ENCODE measurements at places on chromosomes 16 and 17.

GRCh38 chr16:6687593-6687992 lies 645.1 kb upstream of the RBFOX1 start:
- no peak for DNase-seq

GRCh38 chr17:79658811-79659207 lies 48.0 kb upstream of the RBFOX3 start:
- peak; percentile 24 for DNase-seq

DNA sequence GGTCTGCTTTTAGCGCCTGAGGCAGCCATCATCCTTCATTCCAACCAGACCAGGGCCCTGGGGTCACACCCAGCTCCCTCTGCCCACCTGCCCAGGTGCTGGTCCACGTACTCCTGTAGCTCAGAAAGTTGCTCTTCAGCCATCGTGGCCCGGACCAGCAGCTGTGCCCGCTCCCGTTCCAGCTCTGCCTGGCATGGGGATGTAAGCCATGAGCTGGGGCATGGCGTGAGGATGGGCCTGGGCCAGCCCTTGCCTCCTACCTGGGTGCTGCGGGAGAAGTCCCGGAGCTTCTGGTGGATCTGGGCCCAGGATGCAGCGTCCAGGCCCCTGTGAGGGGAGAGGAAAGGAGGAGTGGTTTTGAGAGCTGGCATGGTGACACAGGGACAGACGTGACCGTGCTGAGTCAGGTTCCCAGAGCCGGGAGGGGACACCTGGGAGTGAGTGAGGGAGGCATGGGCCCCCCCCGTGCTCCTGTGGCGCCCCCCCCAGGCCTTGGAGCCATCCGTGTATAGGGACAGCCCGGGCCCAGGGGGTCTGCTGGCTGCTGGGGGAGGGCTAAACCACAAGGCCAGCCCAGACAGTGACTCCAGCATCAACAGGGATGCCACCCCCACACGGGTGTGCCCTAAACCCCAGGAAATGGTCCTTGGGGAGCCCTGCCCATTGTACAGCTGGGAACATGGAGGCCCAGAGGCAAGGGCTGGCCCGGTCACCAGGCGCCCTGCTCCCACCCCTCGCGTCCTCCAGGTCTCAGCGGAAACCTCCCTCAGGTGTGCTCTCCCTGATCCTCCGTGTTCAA lies 2.1 kb downstream of the ANTKMT start:
- DNase-seq = no peak

GRCh38 chr17:7823581-7824001 lies 10.4 kb upstream of the KDM6B start:
- no peak for DNase-seq

DNA sequence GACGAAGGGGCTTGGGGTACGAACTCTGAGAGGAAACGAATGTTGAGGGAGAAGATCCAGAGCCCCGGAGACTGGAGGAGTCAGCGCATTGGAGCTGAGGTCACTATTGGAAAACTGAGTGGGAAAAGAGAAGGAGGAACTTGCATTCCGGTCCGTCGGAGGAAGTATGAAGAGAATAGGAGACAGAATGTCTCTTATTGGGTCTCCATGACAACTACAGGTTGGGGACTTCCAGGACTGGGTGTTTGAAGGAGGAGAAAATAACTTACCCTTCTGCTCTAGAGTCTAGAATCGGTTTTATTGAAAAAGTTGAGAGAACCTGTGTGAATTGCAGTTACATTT lies 537 bp downstream of the GOSR1 start:
- peak; percentile 78 for DNase-seq

DNA sequence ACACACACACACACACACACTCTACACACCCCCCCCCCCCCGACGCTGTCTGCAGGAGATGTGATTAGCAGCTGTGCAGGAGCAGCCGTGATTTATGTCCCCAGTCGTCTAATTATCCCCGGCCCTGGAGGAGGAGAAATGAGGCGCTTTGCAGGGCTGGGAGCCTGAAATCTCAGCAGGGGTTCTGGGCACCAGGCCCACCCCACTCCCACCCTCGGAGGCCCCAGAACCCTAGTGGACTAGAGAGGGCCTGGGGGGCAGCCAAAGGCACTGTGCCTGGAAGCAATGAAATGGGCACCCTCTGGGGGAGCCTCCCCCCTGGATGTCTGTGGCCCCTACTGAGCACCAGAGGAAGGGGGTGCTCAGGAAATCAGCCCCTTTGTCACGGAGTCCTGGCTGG lies 134.2 kb upstream of the CIBAR2 start:
- DNase-seq = no peak

GRCh38 chr17:56317351-56318208 lies 164.3 kb downstream of the ANKFN1 start:
- no peak for DNase-seq

GRCh38 chr17:17940441-17940911 lies 31.7 kb downstream of the TOM1L2 start:
- DNase-seq = peak; percentile 48

DNA sequence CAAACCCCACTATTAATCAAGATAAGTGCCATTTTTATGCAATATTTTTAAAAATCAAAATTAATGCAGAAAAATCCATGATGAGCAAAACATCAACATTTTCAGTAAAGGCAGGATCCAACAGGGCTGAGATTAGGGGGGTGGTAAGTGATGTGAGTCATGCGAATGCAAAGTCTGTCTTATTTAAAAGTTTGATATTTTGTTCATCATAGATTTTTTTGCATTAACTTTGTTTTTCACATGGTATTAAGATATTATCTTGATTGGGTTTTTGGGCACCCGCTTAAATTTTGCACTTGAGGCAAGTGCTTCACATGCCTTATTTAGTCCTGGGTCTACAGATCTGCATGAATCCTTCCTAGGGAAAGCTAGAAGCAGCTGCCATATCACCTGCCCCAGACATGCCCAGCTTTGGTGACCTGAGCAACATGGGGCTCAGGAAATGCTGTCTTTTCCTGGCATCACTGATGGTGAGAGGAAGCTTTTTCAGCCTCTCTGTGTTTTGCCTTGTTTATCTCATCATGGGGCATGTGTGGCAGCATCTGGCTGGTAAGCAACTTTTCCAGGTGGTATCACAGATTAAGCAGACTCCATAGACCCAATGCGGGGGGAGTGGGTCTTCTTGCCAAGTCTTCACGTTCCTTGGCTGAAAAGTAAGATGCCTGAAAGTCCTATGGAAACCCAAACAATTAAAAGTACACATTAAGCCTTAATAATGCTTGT lies 57.6 kb upstream of the NFAT5 start:
- DNase-seq = no peak

- no peak for DNase-seq
These were observed 8.2 kb downstream of the ARHGEF15 start for GRCh38 chr17:8318010-8318935.

GRCh38 chr17:42683407-42684034 lies 1.2 kb downstream of the CNTNAP1 start:
- peak; percentile 15 for DNase-seq

GRCh38 chr16:85365120-85365519 lies 248.0 kb upstream of the GSE1 start:
- peak; percentile 46 for DNase-seq

- DNase-seq = no peak
These were observed 74.2 kb downstream of the MRC2 start for GRCh38 chr17:62701706-62702085.

GRCh38 chr17:29615492-29616299 lies 7.0 kb downstream of the CORO6 start:
- DNase-seq = peak; percentile 85

- no peak for DNase-seq
These were observed 136.1 kb downstream of the RAB11FIP4 start for GRCh38 chr17:31527606-31528005.

- DNase-seq = no peak
These were observed 16.0 kb downstream of the CAPN15 start for GRCh38 chr16:543301-544164.

- peak; percentile 88 for DNase-seq
These were observed 99.9 kb upstream of the CORO6 start for GRCh38 chr17:29722411-29723198.

- DNase-seq = peak; percentile 23
These were observed 164.0 kb upstream of the HS3ST3A1 start for GRCh38 chr17:13765701-13766100.

DNA sequence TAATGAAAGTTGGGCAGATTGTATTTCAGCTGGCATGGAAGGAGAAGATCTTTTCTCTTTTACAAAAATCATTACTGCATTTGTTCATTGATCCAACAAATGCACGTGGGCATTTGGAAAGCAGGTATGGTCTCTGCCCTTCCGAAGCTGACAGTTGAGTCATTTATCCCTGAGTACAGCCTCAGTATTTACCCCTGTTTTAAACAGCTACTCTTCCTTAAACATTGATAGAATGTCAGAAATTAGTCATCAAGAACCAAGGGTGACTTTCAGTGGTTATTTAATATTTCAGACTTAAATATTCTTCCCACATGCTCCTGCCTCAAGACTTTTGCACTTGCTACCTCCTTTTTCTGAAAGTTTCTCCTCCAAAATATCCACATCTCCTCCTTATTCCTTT lies 226.7 kb upstream of the HSBP1 start:
- DNase-seq = no peak

- peak; percentile 99 for DNase-seq
These were observed 242.6 kb upstream of the CIBAR2 start for GRCh38 chr16:85354686-85355514.

GRCh38 chr17:71699907-71700306 lies 420.9 kb upstream of the SOX9 start:
- DNase-seq = no peak

- no peak for DNase-seq
These were observed 51.9 kb downstream of the CNGB1 start for GRCh38 chr16:57918994-57919393.

GRCh38 chr17:82899941-82900340 lies 60.1 kb upstream of the ZNF750 start:
- DNase-seq = no peak

DNA sequence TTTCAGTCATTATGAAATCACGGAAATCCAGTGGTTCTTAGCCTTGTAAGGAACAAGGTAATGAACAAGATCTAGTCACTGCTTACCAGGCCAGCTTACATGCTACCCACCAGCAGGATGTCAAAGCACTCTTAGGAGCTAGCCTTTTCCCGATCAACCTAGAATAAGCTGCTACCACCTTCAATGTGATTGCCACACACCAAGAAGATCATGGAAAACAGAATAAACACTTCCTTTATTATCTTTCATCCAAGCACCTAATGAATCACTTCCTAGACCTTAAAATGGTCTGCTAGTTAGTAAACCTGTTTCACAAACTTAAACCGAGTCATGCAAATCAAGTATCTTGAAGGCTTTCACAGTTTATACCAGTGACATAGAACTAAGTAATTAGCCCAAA lies 5.0 kb downstream of the BBS2 start:
- peak; percentile 4 for DNase-seq

DNA sequence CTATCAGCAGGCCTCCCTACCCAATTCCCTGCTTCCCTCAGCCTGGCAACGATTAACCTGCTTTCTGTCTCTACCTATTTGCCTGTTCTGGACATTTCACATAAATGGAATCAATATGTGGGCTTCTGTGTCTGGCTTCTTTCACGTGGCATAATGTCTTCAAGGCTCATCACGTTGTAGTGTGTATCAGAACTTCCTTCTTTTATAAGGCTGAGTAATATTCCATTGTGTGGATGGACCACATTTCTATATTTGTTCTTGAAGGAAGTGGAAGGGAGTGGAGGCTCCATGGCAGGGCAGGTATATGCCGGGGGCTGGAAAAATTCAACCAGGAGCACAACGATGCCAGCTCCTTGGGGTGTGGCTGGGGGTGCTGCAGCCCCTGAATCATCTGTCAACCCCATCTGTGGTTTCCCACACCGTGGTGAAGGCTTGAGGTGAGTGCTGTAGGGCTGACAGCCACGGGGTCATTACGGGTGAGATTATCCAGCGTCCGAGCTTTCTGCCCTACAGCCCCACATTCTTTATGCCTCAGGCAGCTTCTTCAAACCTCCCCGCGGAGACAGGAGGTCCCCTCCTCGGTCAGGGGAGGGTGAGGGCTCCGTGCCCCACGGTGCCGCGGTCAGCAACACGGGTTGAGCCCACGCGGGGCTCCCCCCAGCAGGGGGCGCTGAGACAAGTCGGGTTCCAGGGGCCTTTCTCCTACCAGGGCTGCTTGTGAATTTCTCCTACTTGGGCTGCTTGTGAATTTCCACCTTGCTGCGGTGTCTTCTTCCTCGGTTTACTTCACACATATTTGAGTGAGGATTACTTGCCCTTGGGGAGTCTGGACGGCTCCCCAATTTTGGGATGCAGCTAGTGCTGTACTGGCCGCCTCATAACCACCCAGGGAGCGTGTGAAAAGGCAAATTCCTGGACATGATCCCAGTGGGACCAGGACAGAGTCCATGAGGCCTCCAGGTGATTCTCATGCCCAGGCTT lies 18.3 kb upstream of the WFIKKN2 start:
- DNase-seq = peak; percentile 17

DNA sequence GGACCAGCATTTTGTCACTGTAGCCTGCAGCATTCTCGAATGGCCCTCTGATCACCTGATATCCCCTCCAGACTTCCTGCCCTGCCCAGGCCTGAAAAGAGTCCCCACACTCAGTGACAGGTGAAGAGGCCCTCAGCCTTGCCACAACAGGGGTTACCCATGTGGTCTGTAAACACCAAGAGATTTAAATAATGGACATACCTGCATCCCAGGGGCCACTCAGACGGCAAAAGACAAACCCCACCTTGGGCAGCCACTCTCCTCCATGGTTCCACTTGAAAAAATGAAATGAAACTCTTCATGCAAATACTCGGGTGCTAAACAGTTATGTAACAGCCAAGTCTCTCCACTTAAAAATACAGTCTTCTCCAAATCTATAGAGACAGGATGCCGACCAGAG lies 22.9 kb upstream of the PECAM1 start:
- no peak for DNase-seq

- DNase-seq = no peak
These were observed 70.9 kb downstream of the ABCC1 start for GRCh38 chr16:16020291-16020690.

DNA sequence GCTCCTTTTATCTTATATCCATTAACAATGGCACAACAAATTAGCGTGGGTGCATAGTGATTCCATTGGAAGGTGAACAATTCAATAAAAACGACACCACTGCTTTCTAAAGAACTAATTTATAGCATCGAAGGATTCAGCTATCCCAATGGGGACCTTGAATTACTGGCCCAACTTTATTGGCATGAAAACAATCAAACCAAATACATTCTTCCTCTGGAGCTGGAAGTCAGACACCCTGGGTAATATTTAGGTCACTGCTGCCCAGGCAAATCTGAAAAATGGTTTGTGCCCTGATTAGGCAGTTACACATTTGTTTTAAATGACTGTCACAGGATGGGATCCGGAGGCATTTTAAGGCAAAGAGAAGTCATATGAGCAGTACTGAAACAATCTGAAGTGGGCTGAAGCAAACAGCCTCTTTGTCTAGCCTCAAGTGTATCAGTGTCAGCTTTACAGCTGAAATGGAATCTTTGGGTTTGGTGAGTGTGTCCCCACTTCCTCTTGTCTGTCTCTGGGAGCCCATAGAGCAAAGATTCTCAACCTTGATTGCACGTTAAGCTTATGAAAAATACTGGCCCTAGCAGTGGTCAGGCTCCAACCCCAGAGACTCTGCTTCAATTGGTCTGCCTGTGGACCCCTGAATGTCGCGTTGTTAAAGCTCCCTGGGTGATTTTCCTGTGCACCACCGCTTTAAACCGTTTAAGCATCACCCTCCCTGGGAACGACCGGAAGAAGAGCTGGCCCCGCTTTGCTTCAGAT lies 30.3 kb downstream of the CDK5R1 start:
- no peak for DNase-seq

All from mesenchymal stem cell (in vitro differentiated cells and primary cell).